ENCODE measurements at places on chromosomes 5 and 9. TPM values are rescaled to one million over a fixed set of nuclear protein-coding genes. Genes with fewer than 3 reads are reported as not detected.

TMEM174 gene
- total RNA-seq = not detected

NUTM2F gene
- total RNA-seq = not detected

DNA sequence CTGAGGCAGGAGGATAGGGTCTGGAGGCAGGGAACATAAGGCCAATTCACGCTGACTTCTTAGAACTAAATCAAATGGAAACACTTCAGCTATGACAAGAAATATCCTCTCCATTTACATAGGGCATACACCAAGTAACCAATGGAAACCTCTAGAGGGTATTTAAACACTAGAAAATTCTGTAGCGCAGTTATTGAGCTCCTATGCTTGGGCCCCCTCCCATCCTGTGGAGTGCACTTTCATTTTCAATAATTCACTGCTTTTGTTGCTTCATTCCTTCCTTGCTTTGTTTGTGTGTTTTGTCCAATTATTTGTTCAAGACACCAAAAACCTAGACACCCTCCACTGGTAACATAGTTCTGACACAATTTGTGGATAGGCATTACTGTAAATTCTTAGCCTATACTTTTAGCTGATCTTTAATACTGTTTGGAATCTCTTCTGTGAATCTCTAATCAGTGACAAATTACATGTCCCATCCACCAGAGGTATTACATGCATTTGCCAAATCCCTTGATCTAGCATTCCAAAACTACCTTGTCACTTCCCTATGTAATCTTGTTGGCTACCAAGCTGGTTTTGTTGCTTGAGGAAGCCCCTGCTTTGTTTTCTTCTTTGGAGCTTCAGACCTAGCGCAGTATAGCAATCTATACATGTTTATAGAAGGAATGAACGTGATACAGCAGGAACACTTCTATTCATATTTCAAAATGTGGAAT, 61.6 kb downstream of the ST8SIA4 start:
- DNase-seq = no peak

- DNase-seq = no peak
Measured at GRCh38 chr9:120874226-120875194, 2.5 kb downstream of the PHF19 start.

CRHBP gene
- 1.2 TPM for total RNA-seq

ARHGAP26 gene
- 22.8 TPM for total RNA-seq

GRCh38 chr9:19457693-19458009, 48.8 kb downstream of the ACER2 start:
- no peak for DNase-seq

GRCh38 chr9:84839541-84839940, 170.0 kb downstream of the NTRK2 start:
- DNase-seq = no peak

INSYN2B gene
- not detected for total RNA-seq

GMCL2 gene
- total RNA-seq = not detected

Data from T-cell (primary cell).